MCF 10A (cell line): ENCODE measurements at places on chromosomes 11 and 22.

GRCh38 chr11:86749821-86750401, 50.4 kb upstream of the PRSS23 start:
- no peak for DNase-seq

DNA sequence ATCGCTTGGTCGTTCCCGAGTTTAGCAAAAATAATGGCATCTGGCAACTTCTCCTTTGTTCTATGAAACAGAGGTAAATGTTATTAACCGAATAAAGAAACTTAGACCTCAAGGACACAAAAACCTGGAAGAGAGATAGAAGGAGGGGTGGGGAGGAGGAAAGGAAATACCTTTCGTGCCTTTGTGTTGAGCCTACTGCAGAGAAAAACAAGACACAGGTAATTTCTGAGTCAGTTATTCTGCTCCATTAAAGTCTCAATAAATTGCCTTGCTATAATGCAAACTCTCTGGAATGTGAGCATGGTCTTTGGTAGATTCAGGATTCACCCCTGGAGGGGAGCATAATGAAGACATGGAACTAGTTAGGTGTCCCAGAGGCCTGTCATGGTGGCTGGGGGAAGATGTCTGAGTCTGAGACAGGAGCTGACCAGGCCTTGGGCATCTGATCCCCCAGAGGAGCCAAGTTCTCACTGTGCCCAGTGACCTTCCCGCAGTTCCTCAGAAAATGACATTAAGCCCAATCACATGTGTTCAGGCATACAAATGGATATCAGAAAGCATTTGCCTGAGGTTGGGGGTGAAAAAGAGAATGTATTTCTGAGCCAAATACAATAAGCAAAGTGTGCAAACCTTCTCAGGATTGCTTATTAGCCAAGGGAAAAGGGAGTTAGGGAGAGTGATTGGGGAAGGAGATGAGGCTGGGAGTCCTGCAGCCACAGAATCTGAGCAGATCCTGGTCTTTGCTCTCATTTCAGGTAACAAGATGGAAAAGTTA, 72.6 kb upstream of the CADM1 start:
- DNase-seq = no peak

- DNase-seq = peak; percentile 64
These were observed 1.6 kb upstream of the BCR start for GRCh38 chr22:23178512-23179254.

- DNase-seq = peak; percentile 51
These were observed 21.2 kb downstream of the KMT5B start for GRCh38 chr11:68191661-68192579.

- no peak for DNase-seq
These were observed 31.2 kb downstream of the MS4A2 start for GRCh38 chr11:60119710-60120109.

- no peak for DNase-seq
These were observed 13.3 kb downstream of the B3GAT1 start for GRCh38 chr11:134398644-134399292.

DNA sequence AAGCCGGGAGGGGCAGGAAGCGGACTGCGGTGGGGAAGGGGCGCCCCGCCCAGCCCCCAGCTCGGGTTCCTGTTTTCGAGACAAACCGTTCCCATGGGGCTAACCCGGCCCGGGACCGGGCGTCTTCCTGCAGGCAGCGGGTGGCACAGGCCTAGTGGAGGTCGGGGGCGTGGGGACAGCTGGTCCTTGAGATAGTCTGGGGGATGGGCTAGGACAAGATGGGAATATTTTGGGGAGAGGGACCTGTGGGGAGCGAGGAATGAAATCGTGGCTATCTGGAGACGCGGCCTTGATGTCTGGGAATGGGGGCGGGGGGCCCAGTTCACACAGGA, 1.2 kb upstream of the RASGRP2 start:
- no peak for DNase-seq

GRCh38 chr11:75135651-75136050, 15.3 kb upstream of the SLCO2B1 start:
- no peak for DNase-seq

- no peak for DNase-seq
These were observed 51.8 kb downstream of the THAP12 start for GRCh38 chr11:76329084-76329648.

DNA sequence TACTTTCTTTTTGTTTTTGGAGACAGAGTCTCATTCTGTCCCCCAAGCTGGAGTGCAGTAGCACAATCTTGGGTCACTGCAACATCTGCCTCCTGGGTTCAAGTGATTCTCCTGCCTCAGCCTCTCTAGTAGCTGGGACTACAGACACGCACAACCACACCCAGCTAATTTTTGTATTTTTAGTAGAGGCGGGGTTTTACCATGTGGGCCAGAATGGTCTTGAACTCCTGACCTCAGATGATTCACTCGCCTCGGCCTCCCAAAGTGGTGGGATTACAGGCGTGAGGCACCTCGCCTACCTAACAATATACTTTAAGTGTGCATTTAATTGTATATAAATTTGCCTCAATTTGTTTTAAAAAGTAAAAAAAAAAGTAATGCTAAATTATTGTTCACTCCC, 38.4 kb downstream of the GRK3 start:
- peak; percentile 46 for DNase-seq

DNA sequence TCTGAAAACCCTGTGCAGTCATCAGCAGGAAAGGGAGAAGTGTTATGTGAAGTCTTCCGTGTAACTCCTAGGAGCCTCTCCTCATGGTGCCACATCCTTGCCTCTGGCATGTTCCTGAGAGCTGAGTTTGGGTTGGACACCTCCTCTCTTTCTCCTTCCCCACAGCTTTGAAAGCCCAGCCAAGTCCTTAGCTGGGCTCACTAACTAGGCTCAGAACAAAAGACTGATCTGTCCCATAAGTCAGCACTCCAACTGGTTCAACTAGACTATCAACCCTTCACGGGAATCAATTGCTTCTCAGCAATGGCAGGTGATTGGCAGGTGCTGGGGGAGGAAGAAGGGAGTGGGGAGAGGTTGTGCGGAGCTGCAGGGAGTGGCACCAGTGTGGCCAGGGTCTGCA, 509.9 kb upstream of the B3GAT1 start:
- no peak for DNase-seq

DNA sequence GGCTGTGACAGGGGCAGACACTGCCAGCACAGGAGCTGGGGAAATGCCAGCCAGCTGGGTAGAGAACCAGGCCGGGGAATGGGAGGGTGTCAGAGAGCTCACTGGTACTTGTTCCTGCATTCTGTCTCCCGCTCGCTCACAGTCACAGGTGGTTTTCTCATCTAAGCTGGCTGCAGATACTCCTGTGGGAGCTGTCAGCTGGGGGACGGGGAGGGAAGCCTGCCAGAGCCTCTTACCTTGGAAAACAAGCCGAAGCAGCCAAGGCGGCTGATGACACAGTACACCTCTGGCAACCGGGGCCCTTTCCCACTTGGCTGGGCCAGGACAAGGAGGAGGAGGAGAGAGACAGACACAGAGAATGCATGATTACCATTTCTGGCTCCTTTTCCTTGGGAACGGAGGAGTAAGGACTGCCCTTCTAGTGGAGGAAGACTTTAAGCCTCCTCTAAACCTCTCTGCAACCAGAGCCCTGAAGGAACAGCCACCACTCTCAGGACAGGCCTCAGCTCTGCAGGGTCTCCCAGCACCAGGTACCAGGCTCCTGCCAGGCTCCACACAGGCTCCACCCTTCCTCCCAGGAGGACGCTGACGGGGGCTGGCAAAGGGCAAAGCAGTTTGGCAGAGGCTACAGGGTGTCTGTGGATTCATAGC, 25.1 kb downstream of the RPL27A start:
- no peak for DNase-seq

GRCh38 chr22:20777420-20778177, 3.7 kb downstream of the SERPIND1 start:
- peak; percentile 84 for DNase-seq

DNA sequence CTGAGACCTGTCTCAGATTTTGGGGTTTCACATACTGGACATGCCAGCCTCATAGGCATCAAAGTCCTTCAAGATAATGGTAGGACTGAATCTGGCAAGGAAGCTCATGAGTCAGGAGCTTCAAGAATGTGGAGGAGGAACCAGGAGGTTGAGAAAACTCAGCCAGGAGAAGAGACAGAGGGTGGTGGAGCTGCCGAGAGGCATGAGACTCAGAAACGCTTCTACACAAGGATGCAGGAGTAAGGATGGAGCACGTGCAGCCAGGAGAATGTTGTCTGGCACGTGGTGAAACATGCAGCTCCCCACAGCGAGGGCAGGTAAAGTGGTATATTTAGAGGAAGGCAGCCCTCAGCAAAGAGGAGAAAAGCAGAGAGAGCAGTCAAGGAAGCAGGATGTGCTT, 148.7 kb upstream of the ISX start:
- no peak for DNase-seq

- peak; percentile 68 for DNase-seq
These were observed 1995.6 kb upstream of the RAG2 start for GRCh38 chr11:38593649-38594048.

GRCh38 chr11:118619444-118620197, 12.2 kb downstream of the PHLDB1 start:
- DNase-seq = peak; percentile 91

GRCh38 chr22:25763239-25763777, 21.3 kb downstream of the MYO18B start:
- peak; percentile 7 for DNase-seq

GRCh38 chr11:2383852-2384804, 7.0 kb downstream of the CD81 start:
- no peak for DNase-seq
